ENCODE measurements at places on chromosomes 2 and 18.

DNA sequence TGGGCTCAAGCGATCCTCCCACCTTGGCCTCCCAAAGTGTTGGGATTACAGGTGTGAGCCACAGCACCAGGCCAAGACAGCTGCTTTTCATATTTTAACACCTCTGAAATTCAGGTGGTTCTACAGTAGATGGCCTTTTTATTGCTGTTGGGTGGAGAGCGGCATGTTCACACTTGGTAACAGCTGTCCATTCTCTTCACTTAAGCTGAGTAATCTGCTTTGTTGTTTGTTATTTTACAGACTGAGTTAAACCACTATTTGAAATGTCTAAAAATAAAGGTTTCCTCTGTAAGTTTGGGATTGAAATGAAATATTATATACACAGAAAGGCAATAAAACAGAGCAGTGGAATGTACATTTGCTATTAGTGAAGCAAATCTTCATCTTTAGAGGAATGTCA, 44.9 kb upstream of the TLK1 start:
- no peak for DNase-seq

- DNase-seq = no peak
Measured at GRCh38 chr2:99980176-99980575, 162.2 kb downstream of the AFF3 start.

DNA sequence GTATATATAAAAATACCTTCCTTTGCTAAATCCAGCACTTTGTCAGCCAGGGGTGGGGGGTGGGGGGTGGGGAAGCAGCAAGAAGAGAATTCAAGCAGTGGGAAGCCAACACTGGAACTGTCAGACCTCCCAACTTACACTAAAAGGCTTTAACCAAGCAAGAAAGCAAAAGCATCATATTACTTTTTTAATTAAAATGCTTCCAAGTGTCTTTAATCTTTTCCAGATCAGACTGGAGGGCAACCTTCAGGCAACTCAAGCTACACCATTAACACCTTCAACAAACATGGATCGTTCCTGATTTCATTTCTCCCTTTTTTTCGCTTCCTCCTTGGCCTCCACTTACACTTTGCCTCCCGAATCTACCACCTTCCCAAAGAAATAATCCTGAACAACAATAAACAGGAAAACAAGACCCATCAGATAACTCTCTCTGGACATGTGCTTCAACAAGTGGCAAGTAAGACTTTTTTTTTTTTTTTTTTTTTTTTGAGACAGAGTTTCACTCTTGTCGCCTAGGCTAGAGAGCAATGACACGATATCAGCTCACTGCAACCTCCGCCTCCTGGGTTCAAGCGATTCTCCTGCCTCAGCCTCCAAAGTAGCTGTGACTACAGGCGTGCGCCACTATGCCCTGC, 35.5 kb downstream of the ZNF521 start:
- no peak for DNase-seq

GRCh38 chr2:200329798-200330197, 23.3 kb downstream of the SPATS2L start:
- DNase-seq = no peak

DNA sequence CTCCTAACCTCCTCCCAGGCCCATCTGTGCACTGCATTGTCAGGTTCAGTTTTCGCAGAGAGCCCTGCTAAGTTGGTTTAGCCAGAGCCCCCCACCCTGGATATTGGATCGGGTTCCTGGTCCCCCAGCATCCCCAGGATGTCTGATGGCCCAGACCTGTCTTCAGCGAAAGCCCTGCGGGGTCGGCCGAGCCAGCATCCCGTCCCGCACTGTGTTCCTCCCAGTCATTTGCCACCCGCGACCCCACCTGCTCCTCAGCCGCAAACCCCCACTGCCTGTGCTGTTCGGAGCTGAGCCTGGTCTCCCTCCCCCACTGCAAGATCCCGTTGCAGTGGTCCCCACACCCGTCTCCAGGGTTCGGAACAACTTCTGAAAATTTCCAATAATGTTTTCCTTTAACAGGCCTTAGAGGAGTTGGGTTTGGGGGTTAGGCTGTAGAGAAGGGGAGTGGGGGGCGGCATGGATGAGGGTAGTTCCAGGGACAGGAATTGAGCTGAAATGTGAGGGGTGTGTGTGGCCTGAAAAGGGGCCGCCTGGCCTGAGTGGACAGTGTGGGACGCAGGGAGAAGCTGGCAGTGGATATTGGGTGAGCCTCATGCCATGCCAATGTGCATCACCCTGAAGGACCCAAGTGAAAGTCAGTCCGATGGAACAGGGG, 1.6 kb upstream of the COPS9 start:
- no peak for DNase-seq

- DNase-seq = no peak
Measured at GRCh38 chr2:138223319-138223718, 259.0 kb downstream of the HNMT start.

DNA sequence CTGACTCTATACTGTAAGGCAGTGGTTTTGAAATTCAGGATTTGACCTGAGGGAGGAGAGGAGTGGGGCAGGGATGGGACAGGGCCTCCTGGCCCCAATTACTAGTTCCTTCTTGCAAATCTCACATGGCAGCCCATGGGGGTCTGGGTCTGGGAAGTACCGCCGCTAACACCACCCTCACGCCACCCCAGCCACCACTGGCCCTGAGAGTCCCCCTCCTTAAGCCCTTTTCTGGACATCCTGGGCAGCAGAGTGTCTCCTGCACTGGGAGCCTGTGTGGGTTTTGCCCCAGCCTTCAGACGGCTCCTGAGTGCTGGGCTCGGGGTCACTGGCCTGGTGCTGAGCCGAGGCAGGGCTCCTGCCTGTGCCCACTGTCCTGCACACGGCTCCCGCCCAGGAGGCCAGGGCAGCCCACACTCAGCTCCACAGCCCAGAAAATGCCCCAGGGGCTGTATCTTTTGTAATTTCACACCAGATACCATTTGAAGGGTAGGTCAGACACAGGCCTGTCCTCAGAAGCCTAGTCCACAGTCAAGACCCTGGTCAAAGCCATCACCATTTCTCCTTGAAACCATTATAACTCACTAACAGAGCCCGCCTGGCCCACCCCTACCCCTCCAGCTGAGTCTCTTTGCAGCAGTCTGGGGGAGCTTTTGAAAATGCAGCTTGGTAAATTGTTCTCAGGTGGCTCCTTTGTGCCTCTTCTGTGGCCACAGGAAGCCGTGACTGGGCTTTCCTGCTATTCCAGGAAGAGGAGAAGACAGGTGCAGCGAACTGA, 55.1 kb downstream of the CYP27C1 start:
- DNase-seq = no peak

DNA sequence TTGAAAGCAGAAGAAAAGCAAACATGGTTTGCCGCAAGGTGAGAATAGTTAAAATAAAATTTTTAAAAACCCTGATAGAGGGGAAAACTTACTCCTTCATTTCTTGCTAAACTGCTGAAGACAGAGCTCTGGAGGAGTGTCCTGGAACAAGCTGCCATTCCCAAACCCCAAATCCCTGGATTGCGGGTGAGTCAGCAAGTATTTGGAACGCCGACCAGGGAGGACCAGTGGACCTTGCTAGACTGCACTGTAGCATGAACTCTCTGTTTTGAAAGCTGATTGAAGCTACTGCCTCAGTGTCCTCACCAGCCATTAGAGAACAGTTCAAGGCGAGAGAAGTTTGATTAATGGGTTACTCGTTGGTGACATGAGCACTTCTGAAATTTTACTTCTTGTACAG, 99.4 kb upstream of the RASGRP3 start:
- no peak for DNase-seq

DNA sequence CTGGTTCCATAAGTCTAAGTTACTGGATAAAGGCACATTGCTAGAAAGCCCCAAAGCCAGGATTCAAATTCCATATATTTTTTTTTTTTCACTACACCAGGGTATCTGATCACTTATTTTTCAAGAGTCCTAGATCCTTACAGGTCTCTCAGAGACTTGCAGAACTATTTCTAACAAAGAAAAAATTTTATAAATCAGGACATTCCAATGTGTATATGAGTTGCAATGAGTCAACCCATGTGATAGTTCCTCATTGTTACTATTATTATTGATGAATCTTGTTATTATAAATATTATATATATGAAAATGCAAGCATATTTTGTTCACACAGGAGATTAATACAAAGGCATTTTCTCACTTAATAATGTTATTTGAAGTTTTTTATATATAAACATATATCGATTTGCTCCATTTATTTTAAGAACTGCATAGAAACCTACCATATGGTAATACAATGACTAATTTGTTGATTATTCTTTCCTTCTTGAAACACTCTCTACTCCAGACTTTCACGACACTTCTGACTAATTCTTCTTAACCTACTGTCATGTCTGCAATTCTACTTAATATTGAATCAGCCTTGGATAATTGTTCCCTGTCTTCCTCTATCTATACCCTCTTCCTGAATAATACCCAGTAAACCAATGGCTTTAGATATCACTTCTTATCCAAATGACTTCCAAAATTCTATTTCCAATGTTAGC, 968.4 kb upstream of the NRXN1 start:
- DNase-seq = no peak

DNA sequence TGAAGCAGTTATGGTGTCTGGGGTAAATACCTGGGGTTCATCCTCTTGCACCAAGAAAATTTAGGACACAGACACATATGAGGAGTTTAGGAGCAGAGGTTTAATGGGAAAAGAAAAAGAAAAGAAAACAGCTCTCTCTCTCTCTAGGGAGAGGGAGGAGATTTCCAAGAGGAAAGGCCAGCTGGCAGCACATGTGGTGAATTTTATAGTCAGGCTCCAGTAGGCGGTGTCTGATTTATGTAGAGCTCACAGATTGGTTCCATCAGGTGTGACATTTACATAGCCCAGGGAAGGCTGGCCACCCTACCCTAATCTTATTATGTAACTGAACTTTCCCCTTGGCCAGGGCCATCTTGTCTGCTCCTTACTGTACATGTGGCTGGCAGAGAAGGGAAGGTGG, 297.5 kb upstream of the RGPD4 start:
- no peak for DNase-seq

DNA sequence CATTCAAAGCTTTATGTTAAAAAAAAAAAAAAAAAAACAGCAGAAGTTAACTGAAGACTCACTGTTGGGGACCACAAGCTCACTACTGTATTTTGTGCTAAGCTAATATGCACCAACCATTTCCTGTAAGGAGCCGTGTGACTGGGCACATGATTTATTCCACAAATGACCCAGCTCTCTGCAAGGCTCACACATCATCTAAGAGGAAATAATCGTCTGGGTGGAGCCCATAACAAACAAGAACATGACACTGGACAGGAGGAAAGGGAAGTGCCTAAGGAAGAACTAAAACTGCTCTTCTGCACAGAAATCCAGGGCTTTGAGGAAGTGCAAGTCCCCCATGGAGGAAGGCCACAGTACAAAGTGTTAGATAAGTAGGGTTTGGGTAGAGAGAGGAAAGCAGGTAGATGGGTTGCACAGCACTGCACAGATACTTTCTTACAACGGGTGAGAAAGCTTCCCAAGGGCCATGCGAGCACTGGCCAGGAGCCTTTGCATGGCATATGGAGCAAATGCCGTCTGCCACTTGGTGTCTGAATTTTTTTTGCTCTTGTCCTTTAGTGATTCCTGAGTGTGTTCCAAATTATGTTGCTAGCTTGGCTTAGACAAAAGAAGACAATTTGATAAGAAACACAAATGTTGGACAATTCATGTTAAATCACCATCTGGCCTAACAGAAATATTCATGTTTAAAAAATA, 24.4 kb downstream of the NFE2L2 start:
- DNase-seq = peak; percentile 34

GRCh38 chr2:68889021-68889420, 17.8 kb upstream of the BMP10 start:
- no peak for DNase-seq

- no peak for DNase-seq
Measured at GRCh38 chr2:216635171-216635570, 2.0 kb downstream of the IGFBP2 start.

DNA sequence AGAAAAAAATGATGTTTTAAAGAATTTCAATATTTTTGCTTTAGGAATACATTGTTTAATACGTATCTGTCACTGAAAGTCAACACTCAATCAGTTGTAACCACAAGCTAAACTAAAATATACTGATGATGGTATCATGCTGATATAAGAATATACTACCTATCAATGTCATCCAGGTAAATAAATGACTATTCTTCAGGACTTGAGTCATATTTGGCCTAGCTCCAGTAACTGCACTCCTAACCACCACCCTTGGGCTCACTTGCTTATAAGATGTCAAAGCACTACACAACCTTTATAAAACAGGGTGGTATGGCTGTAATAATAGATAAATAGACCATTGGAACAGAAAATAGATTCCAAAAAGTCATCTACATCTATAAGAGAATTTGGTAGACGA, 48.8 kb downstream of the RND3 start:
- DNase-seq = no peak

- DNase-seq = no peak
Measured at GRCh38 chr2:7029291-7030059, 112.3 kb downstream of the RNF144A start.

- no peak for DNase-seq
Measured at GRCh38 chr2:178997477-178997876, 52.5 kb downstream of the CCDC141 start.

GRCh38 chr2:8232871-8233270, 449.0 kb upstream of the ID2 start:
- no peak for DNase-seq

DNA sequence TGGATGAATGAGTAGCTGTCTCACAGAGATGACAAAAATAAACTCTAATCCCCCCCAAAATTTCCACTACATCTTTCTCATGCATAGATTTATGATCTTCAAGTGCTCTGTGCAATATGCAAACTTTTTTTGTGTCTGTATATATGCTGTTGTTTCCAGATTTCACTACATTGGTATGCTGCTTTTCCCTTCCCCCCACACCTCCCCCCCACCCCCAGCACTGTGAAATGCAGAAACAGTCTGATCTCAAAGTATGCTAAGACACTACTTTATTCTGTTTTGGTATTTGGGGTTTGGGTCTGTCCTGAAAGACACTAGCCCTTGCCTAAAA, 524 bp upstream of the KLHL14 start:
- DNase-seq = no peak

DNA sequence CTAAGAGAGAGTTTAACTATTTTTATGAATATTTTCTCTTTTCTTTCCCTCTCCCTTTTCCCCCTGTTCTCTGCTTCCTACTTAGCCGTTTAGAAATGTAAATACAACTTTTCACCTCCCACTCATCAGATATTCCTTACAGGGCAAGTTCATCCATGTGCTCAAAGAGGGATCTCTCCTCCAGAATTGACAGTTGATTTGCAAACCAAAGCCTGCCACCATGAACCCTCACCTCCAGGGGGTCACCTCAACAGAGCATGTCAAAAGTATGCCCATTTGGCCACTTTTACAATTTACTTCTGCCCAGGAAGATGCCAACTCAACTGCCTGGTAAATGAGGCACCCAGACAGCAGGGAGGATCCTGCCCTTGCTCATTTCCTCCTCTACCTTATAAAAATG, 149.2 kb upstream of the GYPC start:
- DNase-seq = no peak

GRCh38 chr18:70190529-70190928, 15.0 kb downstream of the RTTN start:
- DNase-seq = no peak

GRCh38 chr2:200624658-200625057, 38.8 kb downstream of the AOX1 start:
- no peak for DNase-seq

- DNase-seq = no peak
Measured at GRCh38 chr18:63889626-63890025, 2.1 kb downstream of the SERPINB2 start.
